CD4-positive, alpha-beta T cell treated with Interleukin-12 subunit alpha and Interleukin-12 subunit beta, for 1 hour (primary cell): ENCODE measurements at places on chromosomes 11 and 22.

GRCh38 chr11:121696931-121697670, 244.3 kb upstream of the SORL1-AS1 start:
- DNase-seq = no peak

GRCh38 chr11:94049351-94049750, 28.2 kb downstream of the HEPHL1 start:
- DNase-seq = no peak

DNA sequence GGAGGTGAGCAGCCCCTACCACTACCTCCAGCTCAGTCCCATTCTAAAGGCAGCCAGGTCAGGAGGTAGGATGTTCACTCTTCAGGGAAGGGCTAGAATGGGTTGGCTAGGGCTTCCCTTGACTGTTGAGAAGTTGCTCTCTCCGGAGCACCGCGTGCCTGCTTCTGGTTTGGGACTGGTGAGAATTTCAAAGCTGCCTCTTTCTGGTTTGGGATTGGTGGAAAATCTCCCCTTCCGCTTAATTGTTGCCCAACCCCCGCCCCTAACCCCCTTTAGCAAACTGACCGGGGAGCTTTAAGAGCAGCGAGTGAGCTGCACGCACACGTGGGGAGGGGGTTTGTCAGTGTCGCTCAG, 686 bp downstream of the USP2 start:
- no peak for DNase-seq

- no peak for DNase-seq
Measured at GRCh38 chr22:34687116-34687515, 378.8 kb upstream of the ISX start.

DNA sequence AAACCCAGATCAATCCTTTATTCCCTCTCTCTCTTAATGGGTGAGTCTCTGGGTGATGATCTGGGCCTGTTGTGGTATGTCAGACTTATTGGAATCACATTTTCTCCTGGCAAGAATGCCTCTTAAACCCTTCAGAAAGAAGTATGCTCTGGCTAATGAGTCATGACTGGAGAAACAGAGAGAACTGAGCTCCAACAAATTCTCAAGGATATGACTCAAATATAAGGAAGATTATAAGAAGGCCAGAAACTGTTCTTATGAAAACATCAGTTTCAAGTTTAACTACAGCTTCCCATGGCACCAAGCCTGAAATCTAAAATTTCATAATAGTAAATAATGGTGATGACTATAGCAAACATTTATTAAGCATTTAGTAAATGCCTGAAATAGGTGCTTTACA, 83.9 kb downstream of the OR5AK2 start:
- DNase-seq = no peak

DNA sequence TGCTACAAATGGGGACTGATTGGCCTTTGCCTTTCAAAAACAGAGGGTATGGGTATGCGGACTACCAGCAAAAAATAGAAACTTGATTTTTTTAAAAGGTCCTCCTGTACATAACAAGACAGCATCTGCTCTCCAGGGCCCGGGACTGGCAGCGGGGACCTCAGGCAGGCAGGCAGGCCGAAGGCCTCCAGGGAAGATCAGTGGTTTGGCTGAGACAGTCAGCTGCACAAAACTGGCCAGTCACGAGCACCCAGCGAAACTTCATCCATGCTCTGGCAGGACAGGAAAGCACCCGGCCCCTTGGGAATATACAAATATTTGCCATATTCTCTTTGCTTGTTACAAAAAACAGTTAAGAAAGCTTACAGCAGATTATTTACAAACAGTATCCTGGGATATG, 11.0 kb downstream of the RPL27A start:
- DNase-seq = no peak

- DNase-seq = no peak
Measured at GRCh38 chr22:23110922-23111527, 30.8 kb downstream of the RSPH14 start.

GRCh38 chr22:42273855-42274451, 3.5 kb upstream of the TCF20 start:
- no peak for DNase-seq

DNA sequence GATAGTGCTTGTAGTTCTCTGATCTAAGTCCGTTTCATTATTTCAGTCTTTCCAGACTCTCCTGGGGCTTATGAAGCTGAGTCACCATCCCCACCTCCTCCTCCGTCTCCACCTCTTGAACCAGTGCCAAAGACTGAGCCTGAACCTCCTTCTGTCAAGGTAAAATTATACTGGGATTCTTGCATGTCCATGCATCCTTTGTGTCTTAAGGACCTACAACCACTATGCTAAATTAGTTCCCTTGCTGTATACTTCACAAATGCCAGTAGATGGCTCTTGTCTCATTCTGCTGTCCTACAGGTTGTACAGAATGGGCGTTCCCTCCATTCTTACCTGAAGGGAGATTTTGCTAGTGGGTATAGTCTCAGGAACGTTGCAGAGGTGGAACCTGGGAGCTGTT, 42.2 kb downstream of the POLD3 start:
- DNase-seq = no peak

- no peak for DNase-seq
Measured at GRCh38 chr11:28899706-28900105, 791.5 kb downstream of the METTL15 start.

DNA sequence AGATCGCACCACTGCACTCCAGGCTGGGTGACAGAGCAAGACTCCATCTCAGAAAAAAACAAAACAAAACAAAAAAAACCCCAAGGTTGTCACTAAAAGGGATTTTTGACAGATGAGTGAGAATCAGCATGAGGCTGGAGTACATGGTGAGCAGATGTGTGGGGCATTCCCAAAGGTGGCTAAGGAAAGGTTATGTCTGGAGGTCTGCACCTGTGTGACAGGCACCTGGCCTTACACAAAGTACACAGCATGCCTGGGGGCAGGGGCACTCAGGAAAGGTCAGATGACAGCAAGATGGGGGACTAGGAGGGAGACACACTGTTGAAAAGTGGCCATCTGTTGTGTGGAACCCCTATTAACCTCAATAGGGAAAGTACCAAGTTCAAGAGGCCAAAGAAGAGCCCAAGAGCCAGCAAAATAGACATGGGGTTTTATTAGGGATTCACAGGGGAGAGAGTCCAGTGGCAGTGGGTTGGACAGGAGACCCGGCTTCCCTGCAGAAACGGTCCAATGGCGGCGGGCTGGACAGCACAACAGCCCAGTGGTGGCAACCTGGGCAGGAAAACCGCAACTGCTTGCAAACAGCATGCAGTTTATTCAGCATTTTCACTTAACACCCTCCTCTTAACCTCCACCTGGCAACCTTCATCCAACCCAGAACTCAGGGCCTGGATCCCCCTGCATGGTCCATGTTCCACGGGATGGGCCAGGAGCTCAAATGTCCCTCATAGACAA, 101.1 kb downstream of the MICAL2 start:
- no peak for DNase-seq

DNA sequence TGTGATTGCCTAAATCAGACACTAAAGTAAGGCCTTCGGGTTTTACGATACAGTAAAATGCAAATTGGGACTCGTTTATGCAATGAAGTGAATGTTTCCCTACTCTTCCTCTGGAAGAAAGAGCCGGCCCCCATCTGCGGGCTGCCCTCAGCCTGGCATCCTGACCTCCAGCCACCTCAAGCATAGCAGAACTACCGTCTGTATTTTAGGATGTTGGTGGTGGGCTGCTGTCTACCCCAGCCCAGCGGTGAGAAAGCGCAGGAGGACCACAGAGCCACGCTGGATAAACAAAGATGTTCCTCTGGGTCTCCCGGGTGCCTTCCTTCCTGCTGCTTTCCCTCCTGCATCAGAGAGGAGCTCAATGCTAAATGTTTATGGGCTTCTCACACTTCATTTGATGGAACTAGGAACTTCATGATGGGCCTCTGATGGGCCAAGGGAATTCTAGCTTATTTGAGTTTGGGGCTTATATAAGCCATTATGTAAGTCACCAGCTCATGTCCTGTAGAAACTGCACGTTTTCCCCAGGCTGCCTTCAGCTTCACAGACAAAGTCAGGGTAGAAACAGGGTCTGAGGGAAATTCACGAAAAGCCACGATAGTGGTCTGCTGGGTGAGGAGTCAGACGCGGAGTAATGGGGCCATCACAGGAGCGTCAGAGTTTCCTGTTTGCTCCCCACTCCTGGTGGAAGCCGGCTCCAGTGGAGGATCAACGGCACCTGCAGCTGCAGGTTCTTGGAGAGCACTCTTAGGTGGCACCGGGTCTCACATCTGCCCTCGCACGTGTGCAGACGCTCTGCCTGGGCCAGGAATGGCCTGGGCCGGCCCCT, 287.4 kb downstream of the BRD1 start:
- no peak for DNase-seq

GRCh38 chr22:45868571-45869339, 108.2 kb downstream of the WNT7B start:
- DNase-seq = no peak

- no peak for DNase-seq
Measured at GRCh38 chr11:84780689-84781293, 846.4 kb downstream of the DLG2 start.

- peak; percentile 66 for DNase-seq
Measured at GRCh38 chr11:67271541-67272284, 5.4 kb downstream of the GRK2 start.

DNA sequence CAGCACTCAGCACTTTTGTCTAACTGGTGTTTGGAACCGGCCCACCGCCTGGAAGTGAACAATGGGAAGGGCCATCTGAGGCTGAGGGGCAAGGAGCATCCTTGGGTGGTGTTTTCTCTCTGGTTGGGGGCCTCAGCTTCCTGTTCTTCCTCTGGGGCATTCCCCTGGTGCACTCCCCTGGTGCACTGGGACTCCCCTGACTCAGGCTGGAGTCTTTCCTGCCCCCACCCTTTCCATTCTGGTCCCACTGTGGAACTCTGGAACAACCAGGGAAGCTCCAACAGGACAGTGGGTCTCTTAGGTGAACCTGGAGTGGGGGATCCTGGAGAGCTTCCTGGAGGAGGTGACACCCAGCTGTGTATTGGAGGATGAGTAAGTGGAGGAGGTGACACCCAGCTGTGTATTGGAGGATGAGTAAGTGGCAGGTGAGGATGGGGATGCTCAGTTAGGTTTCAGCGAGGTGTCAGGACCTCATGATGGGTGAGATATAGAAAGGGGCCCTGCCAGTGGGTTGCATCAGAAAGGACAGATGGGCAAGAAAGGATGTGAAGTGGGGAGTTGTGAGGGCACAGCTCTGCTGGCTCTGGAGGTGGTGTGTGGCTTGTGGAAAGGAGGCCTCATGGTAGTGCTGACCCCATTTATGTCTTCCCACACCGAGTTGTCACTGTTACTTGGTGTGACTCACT, 132.1 kb downstream of the OSBP2 start:
- no peak for DNase-seq

- DNase-seq = peak; percentile 3
Measured at GRCh38 chr11:32259641-32260081, 168.8 kb downstream of the RCN1 start.

GRCh38 chr11:20026629-20027555, 133.4 kb downstream of the DBX1 start:
- DNase-seq = no peak

DNA sequence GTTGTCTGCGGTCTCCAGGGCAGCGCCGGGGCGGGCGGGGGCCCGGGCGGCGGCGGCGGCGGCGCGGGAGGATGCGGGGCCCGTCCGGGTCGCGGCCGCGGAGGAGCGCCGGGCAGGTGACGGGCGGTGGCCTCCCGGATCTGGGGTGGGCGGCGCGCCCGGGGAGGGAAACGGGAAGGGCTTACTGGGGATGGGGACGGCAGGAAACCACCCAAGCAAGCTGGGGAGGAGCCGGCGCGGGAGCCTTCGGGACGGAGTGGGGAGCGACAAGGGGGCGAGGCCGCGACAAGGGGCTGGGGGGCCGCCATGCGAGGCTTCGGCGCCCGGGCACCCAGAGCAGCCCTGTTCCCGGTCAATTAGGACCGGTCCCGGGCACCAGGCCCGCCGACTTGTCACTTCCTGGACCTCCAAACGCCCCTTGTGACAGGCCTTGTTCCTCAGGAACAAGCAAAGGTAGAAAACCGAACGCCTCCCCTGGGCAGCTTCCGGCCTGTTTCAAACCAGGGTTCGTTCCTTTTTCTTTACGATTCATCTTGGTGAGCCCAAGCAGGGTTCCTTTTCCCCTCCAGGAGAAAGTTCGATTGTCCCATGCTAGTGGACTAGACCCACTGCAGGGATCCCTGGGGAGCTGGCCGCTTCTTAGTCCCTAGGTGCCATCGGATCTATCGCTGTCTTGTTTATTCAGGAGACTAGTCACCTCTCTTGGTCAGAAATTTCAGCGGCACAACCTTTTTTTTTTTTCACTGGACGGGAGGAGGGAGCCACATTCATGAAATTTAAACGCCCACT, 492 bp downstream of the JHY start:
- DNase-seq = peak; percentile 60

DNA sequence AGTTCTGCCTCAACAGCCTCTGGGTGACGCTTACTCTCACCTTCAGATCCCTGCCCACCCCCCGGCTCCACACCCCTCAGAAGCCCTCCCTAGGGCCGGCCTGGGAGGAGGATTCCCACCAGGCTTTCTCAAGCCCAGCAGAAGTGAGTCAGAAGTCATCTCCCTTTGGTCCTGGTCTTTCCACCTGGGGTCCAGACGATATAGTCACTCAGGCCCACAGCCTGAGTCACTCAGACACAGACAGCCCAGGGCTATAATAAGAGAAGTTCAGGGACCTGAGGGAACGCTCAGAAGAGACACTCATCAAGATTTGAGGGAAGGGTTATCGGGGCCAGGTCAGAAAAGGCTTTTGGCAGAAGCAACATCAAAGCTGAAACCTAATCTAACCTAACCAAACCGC, 127.1 kb downstream of the SPATA19 start:
- no peak for DNase-seq

DNA sequence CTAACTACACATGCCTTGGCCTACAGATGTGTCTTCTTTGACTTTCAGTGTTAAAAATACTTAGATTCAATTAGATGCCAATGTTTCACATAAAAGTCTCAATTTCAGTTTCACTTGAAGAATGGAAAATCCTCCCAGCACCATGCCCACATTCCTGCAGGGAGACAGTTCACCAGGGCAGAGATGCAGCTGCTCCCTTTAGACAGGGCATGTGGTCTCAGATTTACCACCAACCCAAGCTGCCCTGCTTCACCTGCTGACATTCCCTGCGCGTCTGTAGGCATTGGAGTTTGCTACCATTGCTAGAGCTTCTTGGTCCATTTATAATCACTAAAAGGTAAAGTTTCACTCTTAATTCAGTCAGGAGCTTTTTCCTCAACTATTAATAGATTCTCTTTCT, 113.9 kb downstream of the ARFGAP2 start:
- DNase-seq = no peak

DNA sequence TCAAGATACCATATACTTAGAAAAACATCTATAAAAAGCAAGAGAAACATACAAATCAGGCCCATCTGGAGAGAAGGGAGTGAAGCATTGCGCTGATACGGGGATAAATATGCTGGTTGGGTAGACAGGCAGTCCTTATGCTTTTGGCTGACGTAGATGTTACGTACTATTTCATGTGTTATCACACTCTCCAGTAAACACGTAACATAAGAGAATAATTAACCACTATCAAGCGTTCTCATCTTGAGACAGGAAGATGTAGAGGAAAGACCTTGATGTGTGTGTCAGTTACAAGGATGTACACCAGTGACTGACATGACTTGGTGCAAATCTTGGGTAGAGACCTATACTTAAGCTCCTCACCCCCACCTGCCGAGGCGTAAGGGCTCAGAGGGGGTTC, 86.7 kb upstream of the PRODH start:
- DNase-seq = no peak
